Tongue (tissue), 3 donors: ENCODE measurements at places on chromosomes 1 and 21.

DNA sequence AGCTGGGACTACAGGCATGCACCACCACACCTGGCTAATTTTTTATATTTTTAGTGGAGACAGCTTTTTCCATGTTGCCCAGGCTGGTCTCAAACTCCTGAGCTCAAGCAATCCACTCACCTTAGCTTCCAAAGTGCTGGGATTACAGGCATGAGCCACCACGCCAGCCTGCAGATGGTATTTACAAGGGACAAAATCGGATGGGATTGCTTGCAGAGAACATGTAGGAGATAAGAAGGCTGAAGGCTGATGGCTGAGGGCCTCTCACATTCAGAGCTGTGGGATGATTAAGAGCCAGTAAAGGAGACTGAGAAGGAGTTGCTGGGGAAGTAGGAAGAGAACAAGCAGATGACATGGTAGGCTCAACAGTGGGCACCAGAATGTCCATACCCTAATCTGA, 24.0 kb upstream of the QSOX1 start:
- DNase-seq, result no peak

DNA sequence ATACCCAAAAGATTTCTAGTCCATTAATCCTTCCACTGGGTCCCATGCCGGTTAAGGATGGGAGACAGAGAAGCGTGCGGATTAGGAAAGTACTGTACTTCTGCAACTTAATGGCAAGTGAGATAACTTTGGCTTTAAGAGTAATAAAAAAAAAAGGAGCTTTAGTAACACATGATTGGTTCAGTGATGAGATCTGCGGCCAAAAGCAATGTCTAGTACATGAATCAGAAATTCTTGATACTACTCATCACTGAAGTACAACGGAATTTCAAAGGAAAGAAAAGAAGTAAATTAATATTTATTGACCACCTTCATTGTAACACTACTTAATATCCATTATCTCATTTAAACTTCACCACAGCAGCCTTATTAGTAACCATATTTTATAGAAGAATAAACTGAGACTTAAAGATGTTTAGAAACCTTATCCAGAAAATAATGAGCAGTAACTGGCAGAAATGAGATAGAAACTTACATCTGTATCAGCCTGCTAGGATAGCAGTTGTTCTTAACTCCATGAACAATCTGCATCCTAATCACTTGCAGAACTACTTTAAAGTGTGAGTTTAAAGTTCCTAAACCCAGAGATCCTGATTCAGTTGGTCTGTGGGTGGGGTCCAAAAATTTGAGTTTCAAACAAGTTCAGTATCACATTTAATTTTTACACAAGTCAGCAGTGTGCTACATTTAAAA, 14.1 kb upstream of the NUF2 start:
- no peak for DNase-seq

- peak; percentile 38 for DNase-seq
Observed at GRCh38 chr21:26127918-26128317, 42.7 kb downstream of the APP start.

GRCh38 chr1:22376001-22376400, 75.7 kb upstream of the ZBTB40 start:
- no peak for DNase-seq

DNA sequence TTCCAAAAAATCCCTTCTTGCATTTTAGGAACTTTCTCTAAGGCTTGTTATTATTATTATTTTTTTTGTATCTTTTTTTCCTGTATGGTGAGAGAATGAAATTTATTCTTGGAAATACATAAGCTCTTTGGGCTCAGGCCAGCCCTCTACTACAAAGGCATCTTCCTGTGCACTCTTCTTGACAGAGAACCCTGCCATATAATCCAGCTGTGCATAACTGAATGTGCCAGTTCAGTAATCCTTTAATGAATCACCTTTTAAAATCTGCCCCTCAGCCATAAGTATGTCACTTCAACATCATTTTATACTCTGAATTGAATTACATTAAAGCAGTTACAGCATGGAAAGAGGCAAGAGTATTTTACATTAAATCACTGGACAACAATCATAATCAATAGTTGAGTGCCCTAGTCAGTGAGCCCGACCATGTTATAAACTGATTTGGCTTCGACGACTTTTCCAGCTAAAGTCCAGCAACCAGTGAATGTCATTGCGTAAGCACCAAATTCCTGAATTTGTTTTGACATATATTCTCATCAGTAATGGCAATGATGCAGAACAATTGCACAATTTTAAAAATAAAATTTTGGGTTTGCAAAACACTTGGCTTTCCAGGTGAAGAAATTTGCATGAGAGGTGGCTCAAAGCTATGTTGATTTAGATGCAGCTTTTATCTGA, 59.2 kb upstream of the KCNK2 start:
- DNase-seq, result peak; percentile 31

DNA sequence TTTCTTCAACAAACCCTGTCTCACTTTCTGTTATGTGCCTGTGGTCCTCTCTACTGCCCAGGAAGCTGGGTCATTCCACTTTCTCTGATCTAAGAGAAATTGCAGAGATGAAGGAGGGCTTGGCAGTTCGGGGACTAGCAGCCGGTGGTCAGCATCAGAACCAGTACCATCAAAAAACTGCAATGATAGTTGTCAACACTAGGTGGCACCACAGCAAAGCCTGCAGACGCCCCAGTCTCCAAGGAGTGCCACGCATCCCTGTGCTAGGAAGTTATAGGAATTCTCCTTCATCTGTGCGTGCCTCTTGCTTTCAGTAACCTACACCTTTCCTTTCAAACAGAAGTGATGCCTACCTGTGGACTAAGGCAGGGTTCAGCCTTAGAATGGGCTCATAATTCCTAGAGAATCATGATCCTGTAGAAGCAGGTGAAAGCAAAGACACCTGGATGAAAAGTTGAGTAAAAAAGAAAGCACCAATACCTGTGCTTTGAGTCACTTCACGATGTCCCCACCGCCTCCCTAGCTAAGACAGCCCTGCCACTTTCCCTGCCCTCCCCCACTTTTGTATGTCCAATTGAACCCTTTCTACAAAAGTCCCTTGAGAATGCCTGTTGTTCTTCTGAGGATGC, 129.2 kb downstream of the ADAMTS1 start:
- DNase-seq, result peak; percentile 71

DNA sequence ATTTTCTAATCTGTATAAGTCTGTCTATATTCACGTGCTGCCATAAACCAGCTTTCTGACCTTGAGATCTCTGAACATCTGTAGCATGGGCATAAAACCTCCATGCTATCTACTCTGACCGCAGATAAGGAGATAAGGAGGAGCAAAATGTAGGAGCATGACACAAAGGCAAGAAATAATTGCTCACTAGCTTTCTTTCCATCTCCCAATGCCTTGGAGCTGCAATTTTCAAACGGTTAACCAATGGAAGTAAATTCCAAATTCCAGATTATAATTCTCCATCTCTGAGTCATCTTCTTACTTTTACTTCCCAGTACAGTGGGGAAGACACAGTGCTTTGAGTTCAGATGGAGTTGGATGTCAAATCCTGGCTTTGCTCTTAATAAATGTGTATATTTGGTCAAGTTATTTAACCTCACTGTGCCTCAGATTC, 41.6 kb downstream of the CD58 start:
- DNase-seq, result no peak

DNA sequence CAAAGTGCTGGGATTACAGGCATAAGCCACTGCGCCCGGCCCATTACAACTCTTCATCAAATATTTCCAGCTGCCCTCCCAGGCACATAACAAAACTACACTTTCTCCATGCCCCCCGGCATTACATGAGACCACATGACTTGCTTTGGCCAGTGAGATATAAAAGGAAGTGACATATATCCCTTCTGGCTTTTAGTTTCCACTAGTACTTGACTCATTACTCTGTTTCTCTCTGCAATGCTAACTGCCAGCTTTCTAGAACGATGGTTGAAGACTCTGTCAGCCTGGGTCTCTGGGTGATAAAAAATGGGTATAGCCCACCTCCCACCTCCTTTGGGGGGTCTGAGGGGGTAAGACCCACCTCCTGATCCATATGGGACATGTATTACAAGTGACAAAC, 24.2 kb downstream of the ABL2 start:
- no peak for DNase-seq

- DNase-seq, result no peak
Observed at GRCh38 chr1:144551107-144551542, 41.6 kb upstream of the PPIAL4F start.

DNA sequence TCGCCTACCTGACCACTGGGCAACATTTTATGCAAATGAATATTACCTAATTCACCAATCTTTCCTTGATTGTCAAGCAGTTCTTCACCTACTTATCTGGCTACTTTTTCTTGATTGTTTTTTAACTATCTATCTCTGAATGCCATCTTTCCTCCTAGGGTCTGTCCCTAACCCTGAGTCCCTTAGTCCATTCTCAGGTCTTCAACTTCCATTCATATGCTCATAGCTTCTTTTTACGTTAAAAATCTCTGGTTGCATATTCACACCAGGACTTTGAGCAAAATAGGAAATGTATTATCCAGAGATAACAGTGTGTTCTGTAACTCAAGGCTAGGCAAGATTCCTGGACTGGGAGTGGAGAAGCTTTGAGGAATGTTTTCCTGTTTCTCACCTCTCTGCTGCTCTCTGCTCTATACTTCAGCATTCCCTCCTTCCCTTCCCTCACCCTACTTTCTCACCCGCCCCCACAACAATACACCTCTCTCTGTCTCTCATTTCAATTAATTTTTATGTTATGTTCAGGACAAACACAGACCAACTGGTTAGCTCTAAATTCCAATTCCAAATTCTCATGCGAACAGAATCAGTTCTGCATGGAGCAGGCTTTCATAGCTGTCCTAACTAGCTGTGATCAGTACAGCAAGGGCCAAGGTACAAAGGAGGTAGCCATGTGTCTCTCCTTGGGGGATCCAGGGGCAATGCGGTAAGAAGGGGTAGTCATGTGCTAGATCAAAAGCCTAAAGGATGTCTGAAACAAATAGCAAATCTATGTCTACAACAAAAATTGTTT, 278.4 kb downstream of the USH2A start:
- no peak for DNase-seq

DNA sequence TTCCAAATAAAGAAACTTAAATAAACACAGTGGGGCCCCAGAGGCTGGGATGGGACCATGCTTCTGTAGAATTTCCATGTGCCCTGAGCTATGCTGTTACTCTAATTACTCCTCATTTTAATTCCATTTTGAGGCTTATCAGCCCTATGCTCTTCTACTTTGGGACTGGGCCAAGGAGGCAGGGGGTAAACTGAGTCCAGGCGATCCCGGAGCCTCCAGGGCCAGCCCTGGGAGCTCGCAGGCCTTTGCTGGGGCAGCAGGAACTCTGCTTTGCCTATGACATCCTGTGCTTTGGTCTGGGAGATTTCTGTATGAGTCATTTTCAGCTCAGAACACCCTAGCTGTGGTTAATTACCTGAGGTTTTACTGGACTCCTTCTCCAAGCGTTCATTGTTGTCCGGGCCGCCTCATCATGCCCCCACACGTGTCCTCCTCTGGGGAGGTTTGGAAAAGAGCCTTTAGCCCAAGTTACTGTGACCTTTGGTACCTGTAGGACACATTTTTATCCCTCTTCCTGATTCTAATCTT, 95.7 kb downstream of the RHOU start:
- DNase-seq, result no peak

DNA sequence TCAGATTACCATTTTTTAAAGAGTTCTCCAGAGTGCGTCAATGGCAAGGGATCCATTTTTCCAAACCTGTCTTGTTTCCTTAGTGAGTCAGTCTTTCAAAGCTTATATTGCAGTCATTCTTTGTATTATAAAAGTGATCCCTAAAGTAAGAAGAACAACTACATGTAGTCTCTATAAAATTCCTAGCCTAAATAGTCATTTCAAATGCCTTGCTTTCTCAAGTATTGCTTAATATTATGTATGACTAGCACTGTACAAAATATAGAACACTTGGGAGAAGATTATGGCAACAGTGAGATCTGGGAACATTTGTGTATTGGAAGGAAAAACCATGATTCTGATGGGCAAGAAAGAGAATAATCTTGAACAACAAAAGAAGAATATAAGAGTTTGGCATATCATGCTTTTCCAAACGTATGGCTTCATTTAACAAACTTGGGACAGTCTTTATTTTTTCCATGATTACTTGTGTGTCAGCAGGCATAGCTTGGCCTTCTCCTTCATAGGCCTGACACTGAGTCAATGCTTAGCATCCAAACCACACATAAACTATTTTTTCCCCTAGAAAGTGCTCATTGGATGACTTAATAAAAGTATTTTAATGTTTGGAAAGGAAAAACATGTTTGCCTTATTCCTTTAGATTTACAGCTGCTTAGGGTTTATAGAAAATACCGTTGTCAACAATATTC, 547.4 kb downstream of the LTN1 start:
- DNase-seq, result no peak

- DNase-seq, result peak; percentile 36
Observed at GRCh38 chr1:41650028-41650880, 165.8 kb upstream of the EDN2 start.

DNA sequence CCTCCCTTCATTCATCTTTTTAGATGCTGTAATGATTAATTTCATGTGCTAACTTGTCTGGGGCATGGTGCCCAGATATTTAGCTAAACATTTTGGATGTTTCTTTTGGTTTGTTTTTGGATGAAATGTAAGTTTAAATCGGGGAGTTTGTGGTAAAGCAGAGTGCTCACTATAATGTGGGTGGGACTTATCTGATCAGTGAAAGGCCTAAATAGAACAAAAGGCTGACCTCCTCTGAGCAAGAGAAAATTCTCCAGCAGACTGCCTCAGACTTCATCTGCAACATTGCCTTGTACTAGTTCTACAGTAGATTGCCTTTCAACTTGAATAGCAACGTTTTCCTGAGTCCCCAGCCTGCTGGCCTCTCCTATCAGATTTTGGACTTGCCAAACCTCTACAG, 183.6 kb downstream of the S1PR1 start:
- no peak for DNase-seq

- DNase-seq, result no peak
Observed at GRCh38 chr1:3533067-3534048, 78.0 kb downstream of the MEGF6 start.

GRCh38 chr1:7111853-7112252, 326.6 kb downstream of the CAMTA1 start:
- DNase-seq, result no peak

- DNase-seq, result peak; percentile 37
Observed at GRCh38 chr1:8025061-8025670, 943 bp downstream of the ERRFI1 start.

- no peak for DNase-seq
Observed at GRCh38 chr1:244667797-244668196, 14.9 kb downstream of the DESI2 start.

DNA sequence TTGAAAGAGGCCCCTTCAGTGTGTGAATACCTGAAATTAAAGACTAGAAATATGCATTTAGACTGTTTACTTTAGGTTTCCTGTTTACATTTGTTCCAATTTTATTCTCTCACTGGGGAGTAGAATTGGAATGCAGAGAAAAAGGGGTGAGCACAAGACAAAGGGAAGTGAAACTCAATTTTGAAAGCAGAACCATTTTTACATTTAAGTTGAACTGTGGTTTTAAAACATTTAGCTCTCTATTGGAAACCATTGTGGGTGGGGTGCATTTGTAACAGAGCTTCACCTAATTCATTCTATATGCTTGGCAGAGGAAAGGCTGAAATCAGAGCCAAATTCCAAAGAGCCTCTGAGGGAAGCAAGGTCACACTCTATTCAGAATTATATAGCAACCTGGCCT, 235.3 kb upstream of the C1orf105 start:
- peak; percentile 94 for DNase-seq

- no peak for DNase-seq
Observed at GRCh38 chr1:59978026-59978425, 51.5 kb upstream of the CYP2J2 start.
